BJ (cell line): ENCODE measurements at places on chromosomes 1 and 21. TPM values are rescaled to one million over a fixed set of nuclear protein-coding genes. Genes with fewer than 3 reads are reported as not detected.

GRCh38 chr1:42141978-42142377 is 11.2 kb upstream of the GUCA2B start:
- no peak for DNase-seq

- DNase-seq, result no peak
Observed at GRCh38 chr1:156124557-156125483, 10.3 kb downstream of the LMNA start.

GRCh38 chr1:31733389-31734219 is 29.8 kb upstream of the COL16A1 start:
- no peak for DNase-seq

DNA sequence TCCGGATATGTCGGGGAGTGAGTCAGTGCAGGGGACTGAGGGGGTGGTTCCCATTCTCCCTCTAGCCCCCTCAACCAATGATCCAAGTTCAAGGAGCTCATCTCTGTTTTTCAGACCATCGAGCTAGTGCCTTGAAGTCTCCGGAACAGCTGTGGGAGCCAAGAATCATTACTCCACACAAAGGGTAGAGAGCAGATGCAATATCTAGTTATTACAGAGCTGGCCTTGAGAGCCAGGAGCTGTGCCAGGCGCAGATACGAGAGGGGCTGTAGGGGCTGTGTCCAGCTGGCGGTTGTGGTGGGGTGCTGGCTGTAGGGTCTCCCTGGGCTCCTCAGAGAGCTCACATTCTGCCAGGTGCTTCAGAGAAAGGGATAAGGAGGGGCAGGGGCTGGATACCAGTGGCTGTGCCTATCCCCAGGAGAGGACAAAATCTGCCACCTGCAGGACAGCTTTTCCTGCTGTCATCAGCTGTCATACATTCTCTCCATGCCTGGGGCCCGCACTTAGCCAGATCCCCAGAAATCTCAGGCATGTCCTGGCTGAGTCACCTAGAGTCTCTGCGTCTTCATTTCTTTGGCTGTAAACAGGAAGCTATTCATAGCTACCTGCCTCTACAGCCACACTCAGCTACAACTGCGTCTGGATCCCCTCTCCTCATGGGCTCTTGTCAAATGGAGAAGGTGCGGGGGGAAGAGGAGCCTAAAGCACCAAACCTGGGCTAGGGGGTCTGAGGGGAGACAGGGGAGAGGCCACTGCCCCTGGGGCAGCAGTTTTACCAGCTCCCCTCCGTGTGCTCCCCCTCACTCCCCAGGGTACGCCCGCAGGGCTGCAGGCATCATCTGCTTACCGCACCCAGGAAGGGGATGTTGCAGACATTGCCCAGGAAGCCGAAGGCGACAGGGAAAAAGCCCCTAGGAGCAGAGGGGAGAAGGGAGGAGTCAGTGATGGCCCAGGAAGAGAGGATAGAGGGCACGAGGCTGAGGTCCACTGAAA is 2.4 kb upstream of the KISS1 start:
- DNase-seq, result peak; percentile 61

GRCh38 chr1:116873680-116874271 is 35.9 kb upstream of the PTGFRN start:
- no peak for DNase-seq

GRCh38 chr1:246420300-246420699 is 86.8 kb downstream of the SMYD3 start:
- no peak for DNase-seq

DNA sequence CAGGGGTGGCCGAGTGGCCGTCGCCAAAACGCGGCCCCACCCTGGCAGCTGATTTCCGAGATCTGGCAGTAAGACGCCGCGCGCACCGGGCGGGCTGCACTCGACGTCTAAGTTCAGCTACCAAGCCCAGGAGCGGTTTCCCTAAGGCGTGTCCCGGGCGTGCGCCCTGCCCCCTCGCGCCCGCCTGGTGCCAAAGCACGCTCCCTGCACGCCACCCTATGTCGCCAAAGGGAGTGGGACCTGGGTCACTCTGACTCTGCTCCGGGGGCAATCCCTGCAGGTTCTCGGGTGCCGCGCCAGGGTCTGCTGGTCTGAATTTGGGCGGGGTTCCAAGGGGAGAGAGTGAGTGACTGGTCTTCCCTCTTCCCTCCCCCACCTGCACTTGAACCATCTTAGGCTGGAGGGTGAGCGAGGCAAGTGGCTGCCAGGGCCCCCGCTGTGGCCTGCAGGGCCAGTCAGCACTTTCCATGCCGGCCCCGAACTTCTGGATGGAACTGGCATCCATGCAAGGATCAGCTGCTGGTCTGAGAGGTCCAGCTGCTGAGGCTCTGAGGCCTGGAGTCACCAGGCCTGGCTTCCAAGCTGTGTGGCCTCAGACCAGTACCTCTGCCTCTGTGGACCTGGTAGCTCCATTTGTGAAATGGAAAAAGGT is at the start of gene LRRC38:
LRRC38 (minus strand) TSS at position 109 of the 652 bp plus-strand sequence. CDS start 410 bp downstream, outside the sequence.
- no peak for DNase-seq

DNA sequence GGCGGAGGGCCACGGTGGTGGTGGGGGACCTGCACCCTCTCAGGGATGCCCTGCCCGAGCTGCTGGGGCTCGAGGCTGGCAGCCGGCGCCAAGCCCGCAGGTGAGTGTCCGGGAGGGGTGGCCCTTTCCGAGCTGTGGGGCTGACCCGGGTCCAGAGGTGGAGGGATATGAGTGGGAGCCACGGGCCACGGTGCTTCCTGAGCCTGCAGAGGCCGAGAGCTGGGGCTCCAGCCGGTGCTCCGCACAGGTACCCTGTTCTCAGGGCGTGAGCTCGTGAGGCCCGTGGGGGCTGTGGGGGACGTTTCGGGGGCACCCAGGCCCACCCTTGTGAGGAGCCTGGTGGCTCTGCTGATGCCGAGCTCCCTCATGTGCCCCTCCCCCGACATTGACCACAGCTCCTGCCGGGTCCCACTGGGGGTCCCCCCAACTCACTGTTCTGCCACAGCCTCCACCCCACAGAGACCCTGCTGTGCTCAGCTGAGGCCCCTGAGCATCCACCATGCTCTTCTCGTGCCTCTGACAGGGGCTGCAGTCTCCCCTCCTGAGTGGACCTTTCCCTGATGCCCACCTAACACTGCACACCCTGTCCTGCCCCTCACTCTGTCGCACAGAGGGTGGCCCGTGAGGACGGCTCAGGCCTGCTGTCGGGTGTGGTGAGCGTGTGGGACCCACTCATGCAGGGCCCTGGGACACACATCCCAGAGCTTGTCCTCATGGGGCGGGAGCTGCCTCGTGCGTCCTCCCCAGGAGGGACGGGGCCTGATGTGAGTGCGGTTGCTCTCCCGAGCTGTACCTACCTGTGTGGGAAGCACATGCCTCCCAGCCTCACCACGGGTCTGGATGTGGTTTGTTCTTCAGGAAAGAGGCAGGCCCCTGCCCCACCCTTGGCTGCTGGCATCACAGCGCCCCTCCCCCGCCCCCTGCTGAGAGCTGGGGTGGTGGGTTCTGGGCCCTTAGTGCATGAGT is 27.5 kb downstream of the SLX9 start:
- DNase-seq, result no peak

GRCh38 chr1:234980291-234980644 is 148.4 kb downstream of the TOMM20 start:
- no peak for DNase-seq

DNA sequence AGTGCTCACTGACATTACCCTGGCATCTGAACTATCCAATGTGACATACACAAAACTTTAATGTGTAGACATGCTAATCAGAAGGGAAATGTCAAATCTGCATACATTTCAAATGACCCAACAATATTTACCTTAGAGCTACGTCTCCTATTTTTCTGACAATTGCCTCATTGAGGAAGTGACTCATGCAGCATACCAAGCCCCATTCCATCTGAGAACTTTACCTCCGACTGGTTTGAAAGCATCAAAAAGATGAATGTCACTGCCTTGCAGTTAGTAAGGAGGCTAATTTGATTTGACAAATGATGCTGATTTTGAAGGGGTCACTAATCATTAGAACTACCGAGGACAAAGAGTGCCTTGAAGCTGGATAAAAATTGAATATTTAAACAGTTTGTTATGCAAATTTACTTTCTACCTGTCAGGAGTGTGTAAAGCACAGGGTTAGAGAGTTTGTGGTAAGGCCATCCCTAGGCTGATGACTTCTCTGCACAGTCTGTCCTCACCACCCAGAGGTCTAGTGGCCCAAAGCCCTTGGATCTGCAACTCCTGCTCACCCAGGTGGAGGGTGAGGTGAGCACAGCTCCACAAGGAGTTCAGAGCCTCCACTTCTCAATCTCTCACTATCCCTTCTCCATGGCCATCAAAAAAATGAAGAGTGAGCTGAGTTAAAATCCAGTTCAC is 500.3 kb upstream of the C1orf87 start:
- DNase-seq, result no peak

- peak; percentile 92 for DNase-seq
Observed at GRCh38 chr1:167819849-167820683, 93.9 kb downstream of the ADCY10 start.

- DNase-seq, result no peak
Observed at GRCh38 chr1:178122283-178122682, 28.4 kb downstream of the RASAL2 start.

DNA sequence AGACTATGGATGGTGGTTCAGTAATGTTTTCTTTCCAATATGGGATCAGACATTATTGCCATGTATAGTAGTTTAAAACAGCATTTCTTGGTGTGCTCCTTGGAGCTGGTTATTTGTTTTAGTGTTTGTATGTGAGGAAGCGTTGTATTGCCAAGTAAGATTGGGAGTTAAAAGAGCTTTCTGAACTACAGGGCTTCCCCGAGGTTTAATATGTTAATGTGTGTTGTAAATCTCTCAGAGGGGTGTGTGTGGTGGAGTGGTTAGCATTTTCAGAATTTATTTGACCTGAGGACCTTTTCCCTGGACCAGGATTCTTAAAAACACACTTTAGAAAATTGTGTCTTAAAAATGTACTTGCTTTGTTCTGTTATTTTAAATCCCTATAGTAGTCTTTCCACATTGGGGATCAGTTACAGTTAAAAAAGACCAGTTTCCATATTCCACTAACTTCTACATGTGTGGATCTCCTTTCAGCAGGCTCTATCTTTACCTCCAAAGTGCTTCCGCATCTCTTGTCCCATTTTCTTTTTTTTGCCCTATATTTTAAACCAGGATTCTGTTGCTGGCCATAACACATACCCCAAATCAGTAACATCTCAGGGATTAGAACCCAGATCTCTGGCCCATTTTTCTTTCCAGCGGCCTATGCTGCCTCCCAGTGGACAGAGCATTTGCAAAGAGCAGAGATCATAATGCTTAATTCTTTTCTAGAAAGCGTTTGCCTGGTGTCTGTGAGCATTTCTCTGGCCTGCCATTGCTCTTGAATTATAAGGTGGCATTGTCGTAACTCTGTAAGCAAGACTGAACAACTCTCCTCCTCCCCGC is 58.6 kb downstream of the PBX1 start:
- no peak for DNase-seq

GRCh38 chr1:183236158-183236725 is 50.2 kb downstream of the LAMC2 start:
- no peak for DNase-seq

DNA sequence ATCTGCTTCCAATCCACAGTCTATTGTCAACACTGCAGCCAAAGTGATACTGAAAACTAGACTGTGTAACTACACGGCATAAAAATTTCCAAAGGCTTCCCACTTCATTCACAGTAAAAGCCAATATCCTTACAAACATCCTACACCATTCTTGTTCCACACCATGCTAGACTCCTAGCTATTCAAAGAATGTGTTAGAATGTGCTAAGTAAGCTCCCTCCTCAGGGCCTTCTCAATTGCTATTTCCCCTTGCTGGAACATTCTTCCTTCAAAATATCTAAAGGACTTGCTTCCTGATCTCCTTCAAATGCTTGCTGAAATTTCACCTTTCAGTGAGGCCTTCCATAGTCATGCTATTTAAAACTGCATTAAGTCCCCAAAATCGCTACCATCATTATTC is 228.1 kb downstream of the AKT3 start:
- DNase-seq, result no peak

DNA sequence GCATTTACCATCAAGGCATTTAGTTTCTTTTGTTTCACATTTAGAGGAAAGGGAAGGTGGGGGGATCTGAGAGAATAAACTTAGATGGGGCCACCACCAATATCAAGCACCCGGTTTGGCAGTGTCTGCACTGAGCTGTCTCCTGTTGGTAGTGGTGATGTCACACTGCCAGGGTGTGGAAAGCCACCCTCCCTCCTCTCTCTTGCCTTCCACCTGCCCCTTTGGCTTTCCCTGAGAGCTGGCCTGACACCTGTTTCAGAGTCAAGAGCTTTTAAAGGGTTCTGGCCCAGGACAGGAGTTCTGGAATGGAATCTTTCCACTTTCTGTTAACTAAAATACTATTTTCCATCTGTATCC is 13.4 kb downstream of the ATF3 start:
- DNase-seq, result no peak

Gene TNFRSF18
- polyA plus RNA-seq, result 0.40 TPM in 1 of 2 replicates, not detected in the other

Gene ZMYND12
- polyA plus RNA-seq, result 0.66 and 1.3 TPM in 2 replicates

Gene PLPP3
- polyA plus RNA-seq, result 49.7 and 55.4 TPM in 2 replicates

Gene EXO1
- polyA plus RNA-seq, result 2.6 and 5.2 TPM in 2 replicates

Gene FAM72B
- polyA plus RNA-seq, result 2.1 and 3.1 TPM in 2 replicates

Gene SLC2A5
- 0.16 and 0.31 TPM in 2 replicates for polyA plus RNA-seq

Gene LCE1C
- not detected in 2 replicates for polyA plus RNA-seq

Gene TXNIP
- polyA plus RNA-seq, result 212 and 258 TPM in 2 replicates

Gene THEM5
- not detected in 2 replicates for polyA plus RNA-seq

Gene CD34
- 0.87 and 1.2 TPM in 2 replicates for polyA plus RNA-seq

Gene ICOSLG
- polyA plus RNA-seq, result 0.27 and 1.3 TPM in 2 replicates

Gene TCEA3
- 17.8 and 21.0 TPM in 2 replicates for polyA plus RNA-seq

Gene EPS8L3
- polyA plus RNA-seq, result not detected in 2 replicates

Gene AKR7A3
- polyA plus RNA-seq, result 0.16 and 0.37 TPM in 2 replicates
